ENCODE measurements at places on chromosomes 12 and 14.

DNA sequence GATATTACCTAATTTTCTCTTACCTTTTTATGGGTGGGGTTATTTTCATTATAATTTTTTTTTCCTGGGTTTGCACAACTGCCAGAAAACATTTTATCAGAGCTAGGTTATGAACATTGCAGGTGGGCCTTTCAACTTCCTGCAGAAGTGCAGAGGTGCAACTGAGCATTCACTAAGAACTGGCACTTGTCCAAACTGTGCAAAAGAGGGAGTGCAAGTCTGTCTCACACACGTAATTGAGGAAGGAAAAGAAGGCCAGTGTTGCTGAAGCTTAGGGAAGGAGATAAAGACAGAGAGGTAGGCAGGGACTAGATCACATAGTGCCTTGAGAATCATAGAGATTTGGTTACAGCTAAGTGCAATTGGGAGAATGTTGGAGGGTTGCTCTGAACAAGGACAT lies 14.1 kb upstream of the AMN1 start:
- DNase-seq = no peak

DNA sequence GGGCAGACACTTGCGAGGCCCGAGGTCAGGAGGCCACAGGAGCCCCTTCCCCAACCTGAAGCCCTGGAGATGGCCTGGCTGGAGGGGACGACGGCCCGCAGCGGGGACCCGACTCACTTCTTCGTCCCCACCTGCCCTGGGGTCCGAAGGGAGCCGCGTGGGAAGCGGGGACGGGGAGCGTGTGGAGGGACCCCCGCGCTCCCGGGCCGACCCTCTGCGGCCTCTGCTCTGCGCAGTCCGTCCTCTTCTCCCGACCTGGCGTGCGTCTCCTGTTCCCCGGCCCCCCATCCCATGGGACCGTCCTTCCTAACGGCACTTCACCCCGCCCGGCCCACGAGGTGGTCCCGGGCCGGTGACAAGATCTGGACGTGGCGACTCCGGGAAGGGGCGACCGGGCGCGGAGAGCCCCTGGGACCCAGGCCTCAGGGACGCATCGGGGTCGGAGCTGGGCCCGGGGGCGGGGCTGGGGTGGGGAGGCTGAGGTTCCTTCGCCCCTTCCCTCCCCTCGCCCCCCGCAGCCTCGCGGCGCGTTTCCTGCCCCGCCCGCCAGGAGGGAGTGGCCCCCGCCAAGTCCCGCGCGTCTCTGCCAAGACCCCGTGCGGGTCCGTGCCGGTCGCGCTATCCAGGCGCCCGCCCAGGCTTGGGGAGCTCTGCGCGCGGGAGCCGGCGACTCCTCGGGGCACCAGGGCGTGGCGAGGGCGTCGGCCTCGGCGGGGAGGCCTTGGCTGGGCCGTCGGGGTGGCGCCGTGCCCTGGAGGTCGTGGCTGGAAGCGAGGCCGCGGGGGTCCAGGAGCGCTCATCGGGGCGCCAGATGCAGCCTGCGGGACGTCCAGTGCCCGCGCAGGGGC lies 97.1 kb downstream of the TNFAIP2 start:
- no peak for DNase-seq

GRCh38 chr14:20873370-20874177 lies 17.6 kb upstream of the RNASE3 start:
- DNase-seq = peak; percentile 56

- DNase-seq = no peak
Observed at GRCh38 chr12:62914443-62915203, 20.3 kb downstream of the PPM1H start.

DNA sequence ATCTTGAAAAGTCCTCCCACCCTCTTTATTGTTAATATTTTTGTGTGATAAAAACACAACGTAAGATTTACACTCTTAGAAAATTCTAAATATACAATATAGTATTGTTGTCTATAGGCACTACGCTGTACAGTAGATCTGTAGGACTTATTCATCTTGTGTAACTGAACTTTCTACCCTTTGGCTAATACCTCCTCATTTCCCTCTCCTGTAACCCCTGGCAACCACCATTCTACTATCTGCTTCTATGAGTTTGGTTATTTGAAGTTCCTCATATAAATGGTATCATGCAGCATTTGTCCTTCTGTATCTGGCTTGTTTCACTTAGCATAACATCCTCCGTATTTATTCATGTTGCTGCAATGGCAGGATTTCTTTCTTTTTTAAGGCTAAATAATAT lies 5.2 kb upstream of the CLEC9A start:
- no peak for DNase-seq

- no peak for DNase-seq
Observed at GRCh38 chr12:53505086-53505485, 2.2 kb downstream of the NPFF start.

GRCh38 chr12:1795221-1795784 lies 25.1 kb upstream of the LRTM2 start:
- DNase-seq = no peak

DNA sequence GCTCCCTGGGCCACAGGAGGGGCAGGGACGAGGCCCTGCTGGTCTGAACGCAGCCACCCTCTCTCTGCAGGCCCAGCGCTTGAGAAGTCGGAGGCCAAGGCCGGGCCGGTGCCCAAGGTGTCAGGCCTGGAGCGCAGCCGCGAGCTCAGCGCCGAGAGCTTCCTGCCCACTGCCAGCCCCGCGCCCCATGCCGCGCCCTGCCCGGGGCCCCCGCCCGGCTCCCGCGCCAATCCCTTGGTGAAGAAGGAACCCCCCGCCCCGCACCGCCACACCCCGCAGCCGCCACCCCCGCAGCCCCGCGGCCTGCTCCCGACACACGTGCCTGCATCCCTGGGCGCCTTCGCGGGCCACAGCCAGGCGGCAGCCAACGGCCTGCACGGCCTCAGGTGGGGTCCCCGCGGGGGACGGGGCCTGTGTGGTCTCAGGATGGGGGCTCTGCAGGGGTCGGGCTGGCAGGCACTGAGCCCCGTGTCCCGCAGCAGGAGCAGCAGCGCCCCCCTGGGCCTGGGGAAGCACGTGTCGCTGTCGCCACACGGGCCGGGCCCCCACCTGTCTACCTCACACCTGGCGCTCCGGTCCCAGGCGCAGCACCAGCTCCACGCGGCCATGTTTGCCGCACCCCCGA lies 40.4 kb downstream of the LRCOL1 start:
- no peak for DNase-seq

- no peak for DNase-seq
Observed at GRCh38 chr12:117052386-117053049, 46.7 kb downstream of the TESC start.

DNA sequence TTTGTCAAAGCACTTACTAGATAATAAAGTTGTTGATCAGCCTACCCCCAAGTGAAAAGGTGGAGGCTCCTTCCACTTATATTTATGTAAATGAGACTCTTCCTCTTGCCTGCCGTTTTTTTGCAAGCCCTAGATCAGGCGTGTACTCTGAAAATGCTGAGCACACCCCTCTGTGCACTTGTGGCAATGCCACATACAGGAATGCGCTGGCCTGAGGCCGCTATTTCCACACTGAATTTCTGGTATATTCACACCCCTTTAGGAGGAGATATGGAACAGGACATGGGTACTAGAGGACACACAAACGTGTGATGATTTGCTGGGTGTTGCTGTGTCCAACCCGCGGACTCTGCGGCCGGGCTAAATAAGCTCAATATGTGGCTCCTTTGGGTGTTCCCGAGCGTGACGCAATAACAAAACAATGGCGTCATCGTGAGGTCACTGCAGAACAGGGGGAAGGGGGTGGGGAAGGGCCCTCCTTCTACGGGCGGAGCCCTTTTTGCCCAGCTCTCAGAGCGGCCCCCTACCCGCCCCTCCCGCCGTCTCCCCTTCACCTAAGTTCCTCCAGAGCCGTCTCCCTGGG lies 554 bp upstream of the TSPAN31 start:
- no peak for DNase-seq

- no peak for DNase-seq
Observed at GRCh38 chr12:91574391-91574790, 391.8 kb upstream of the DCN start.

DNA sequence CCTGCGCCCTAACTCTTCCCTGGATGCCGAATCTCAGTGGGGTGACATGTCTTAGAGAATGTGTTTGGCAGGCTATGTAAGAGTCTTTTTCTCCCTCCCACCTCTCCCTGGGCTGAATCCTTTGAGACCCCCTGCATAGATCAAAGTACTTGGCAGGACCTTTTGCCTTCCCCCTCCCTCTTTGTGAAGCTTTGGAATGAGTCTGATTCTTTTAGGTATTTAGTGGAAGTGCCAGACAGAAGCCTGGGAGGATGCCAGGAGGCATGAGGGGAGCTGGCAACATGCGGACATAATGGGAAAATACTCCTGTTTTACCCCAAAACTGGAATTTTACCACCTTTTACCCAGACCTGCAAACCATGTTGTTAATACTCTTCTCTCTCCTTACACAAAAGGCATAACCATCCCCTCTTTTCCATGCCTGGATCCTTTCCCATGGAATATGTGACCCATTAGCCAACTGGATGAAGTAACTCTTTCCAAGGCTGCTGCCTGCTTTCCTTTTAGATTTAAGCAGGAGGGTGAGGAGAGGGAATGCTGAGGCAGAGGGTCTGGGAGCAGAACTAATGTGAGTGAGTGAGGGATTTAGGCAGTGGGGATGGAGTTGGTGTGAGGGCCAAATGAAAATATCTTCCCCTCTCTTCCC lies 41.7 kb downstream of the TTLL5 start:
- no peak for DNase-seq

DNA sequence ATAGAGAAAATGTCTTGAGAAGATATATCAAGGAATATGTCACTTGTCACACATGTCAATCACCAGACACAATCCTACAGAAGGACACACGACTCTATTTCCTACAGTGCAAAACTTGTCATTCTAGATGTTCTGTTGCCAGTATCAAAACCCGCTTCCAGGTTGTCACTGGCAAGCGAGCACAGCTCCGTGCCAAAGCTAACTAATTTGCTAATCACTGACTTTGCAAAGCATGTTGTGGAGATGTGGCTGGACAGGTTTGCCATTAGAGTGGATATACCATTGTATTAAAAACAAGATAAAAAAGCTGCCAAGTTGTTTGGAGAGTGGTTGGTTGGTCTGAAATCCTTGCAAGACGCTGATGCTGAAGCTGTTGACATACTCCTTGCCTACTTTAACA lies 7.9 kb upstream of the SGPP1 start:
- no peak for DNase-seq

- no peak for DNase-seq
Observed at GRCh38 chr12:16555630-16556029, 50.3 kb downstream of the LMO3 start.

DNA sequence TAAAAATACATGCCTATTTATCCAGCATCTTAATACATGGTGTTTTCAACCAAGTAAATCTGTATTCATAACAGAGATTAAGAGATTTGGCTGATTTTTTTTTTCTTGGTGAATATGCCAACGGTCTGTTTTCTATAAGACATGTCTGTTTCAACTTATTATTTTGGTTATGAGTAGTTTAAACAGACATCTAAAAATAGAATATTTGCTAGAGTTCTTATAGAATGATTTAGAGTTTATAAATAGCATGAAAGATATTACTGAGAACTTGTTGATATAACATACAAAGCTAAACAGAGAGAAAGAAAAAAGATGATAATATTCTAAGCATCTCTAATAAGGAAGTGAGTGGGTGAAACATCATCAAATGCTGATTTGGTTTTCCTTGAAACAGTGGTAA lies 199.9 kb downstream of the CCDC91 start:
- DNase-seq = no peak

- DNase-seq = no peak
Observed at GRCh38 chr12:55930771-55931316, at the start of gene DGKA. DGKA (plus strand) TSS chr12:55931162; CDS start chr12:55936504, 5,342 bp downstream.

DNA sequence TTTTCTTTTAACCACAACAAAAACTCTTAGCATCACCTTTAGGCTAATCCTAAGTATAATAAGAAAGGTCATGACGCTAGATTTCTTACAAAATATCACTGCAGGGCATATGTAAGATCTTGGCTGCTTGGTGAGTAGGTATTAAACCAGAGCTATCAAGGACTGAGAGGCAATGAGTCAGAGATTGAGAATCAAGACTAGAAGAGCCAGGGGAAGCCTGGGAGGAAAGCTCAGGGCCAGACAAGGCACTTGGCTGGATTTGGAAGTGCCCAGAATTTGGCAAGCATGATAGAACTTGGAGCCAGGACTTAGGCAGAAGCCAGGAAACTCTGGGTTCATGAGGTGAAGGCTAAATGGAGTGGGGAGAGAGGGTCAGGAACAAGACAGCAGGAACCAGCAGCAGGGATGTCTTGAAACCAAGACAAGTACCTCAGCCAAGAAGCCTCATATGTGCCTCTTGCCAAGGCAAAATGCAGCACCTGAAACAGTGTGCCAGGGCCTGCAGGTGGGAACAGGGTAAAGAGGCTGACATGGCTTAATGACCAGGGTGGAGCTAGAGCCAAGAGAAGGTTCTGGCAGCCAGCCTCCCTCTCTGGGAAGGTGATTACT lies 49.9 kb downstream of the PTHLH start:
- no peak for DNase-seq

DNA sequence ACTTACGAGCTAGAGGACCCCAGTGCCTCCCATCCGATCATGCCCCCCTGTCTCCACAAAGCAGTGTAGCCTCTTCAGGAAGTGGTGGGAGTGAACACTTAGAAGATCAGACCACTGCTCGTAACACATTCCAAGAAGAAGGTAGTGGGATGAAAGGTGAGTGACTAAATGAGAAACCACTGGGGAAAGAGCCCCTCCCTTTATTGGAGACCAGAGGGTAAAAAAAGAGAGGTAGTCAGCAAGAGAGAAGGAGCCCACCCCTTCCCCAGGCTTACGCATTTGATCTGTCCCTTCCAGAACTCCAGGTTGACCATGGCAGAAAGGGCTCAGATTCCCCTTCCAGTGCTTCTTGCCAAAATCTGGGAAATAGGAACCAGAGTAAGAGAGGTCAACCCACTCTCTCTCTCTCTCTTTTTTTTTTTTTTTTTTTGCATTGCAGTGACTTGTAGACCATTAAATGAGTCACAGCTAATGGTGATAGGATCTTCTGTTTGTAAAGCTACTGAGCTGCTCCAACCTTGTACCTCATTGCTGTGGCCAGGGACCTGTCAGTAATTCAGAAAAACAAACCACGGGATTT lies 165.4 kb downstream of the GCH1 start:
- no peak for DNase-seq

DNA sequence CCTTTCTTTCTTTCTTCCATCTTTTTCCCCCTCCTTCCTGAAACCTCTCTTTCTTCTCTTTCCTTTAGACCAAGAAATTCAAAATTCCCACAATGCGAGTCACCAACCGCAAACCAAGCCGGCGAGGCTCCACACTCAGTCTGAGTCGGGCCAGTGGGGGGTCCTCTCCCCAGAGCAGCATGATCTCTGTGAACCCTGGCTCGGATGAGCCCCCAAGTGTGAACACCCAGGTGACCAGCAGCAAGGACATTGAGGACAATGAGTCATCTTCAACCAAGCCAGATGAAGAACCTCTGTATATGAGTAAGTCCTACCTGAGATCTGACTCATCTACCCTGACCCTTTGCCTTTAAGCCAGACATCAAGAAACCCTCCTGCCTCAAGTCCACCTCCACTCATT lies 88.6 kb upstream of the TMEM233 start:
- no peak for DNase-seq

DNA sequence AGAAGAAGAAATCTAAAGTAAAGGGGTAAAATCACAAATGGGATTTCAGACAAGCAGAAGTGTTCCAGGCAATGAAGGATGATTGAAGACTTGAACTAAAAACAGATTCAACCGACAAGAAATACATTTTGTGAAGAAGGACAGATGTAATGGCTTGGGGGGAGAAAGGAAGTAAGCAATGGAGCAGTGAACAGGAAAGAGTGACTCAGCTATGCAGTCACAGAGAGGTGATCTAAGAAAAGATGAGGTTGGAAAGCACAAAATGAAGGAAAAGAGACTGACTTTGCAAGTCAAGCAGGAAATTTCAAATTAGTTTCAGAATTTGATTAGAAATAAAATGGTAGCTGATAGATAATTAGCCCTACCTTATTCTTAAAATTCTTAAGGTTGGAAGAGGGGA lies 66.5 kb downstream of the PUS7L start:
- DNase-seq = no peak
